ENCODE measurements at places on chromosomes 4 and X.

- no peak for DNase-seq
These were observed 106.1 kb upstream of the HS3ST1 start for GRCh38 chr4:11534623-11535302.

DNA sequence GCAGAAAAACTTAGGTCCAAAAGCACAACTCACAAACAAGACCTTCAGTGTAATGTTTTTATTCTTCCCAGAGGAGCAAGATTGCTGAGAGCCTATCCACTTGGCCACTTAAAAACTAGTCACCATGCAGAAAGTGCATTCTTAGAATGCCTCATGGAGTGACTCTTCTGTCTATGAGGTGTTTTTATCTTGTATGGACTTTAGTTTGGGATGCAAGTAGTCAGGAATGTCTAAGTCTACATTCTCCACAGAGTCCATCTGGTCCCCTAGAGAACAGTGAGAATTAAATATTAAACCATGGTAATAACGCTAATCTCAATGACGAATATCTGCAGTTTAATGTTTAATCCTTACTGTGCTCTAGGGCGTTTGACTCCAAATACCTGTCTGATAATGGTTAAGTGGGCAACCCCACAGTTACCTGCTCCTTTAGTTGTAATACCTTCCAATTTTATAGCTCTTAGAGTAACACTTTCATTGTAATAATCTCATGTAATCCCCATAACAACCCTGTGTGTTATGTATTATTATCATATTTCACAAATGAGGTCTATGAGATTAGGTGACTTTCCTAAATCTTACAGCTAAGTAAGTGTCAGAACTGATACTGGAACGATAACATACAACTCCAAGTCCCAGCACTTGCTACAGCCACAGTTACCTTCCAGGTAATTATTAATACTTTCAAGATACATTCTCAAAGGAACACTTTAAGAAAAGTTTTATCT lies 235.6 kb upstream of the JADE1 start:
- no peak for DNase-seq

DNA sequence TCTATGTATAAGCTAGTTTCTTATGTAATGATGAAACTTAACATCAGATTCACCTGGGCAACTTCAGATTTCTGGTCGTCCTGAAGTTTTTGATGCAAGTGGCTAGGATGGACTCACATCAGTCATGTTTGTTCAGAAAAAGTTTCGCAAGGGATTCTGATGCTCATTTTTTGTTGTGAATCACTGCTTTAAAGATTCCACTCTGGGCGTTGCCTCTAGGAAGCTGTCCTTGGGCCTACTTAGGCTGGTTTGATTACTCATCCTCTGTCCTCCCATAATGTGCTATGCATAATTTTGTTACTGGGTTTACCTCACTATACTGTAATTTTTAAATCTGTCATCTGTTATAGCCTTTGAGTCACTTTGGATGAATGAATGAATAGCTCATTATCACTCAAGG lies 30.8 kb downstream of the HERC3 start:
- DNase-seq = no peak

GRCh38 chr4:15451181-15451865 lies 18.4 kb upstream of the CC2D2A start:
- no peak for DNase-seq

GRCh38 chr4:114911111-114911510 lies 202.3 kb downstream of the NDST4 start:
- no peak for DNase-seq

GRCh38 chrX:132842460-132843238 lies 115.8 kb downstream of the HS6ST2 start:
- no peak for DNase-seq

DNA sequence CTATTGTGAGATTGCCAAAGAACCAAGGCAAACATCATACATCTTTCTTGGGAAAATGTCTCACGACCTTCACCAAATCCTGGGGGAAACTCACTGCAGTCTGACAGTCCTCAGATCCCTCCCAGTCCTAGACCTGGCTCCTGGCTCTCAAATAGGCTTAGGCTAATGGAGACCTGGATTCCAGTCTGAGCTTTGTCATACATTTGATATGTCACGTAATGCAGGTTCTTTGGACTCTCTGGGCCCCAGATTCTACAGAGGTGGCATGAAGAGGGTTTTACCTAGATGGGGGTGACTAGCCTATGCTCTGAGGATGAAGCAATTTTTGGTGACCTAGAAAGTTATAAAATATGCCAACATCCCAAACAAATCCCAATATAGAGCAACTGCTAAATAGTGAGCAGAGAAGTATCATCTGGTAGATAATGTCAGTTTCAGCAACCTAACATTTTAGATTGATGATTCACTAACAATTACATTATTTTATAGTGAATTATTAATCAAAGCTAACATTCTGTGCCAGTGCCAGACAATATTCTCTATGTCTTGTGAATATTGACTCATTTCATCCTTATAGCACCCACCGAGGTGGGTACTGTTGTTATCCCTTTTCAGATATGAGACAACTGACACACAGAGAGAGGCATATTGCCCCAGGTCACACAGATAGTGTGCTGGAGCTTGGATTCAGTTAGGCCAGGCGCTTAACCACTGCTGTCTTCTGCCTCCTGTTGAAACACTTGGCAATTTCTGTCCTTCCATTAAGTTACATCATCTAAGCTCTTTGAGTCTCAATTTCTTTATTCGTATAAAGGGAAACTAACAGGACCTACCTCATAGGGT lies 195.4 kb upstream of the MAMLD1 start:
- no peak for DNase-seq

- no peak for DNase-seq
These were observed 8.9 kb downstream of the BST1 start for GRCh38 chr4:15711762-15712161.

- no peak for DNase-seq
These were observed 235.7 kb upstream of the MAGEB16 start for GRCh38 chrX:35562395-35562794.

- no peak for DNase-seq
These were observed 44.0 kb downstream of the ZNF518B start for GRCh38 chr4:10413177-10413576.

GRCh38 chr4:83217721-83218522 lies 66.7 kb downstream of the COQ2 start:
- DNase-seq = peak; percentile 62

- DNase-seq = no peak
These were observed 1829.0 kb upstream of the PCDH7 start for GRCh38 chr4:28890949-28891775.

GRCh38 chr4:6332669-6333050 lies 63.0 kb downstream of the WFS1 start:
- DNase-seq = no peak

DNA sequence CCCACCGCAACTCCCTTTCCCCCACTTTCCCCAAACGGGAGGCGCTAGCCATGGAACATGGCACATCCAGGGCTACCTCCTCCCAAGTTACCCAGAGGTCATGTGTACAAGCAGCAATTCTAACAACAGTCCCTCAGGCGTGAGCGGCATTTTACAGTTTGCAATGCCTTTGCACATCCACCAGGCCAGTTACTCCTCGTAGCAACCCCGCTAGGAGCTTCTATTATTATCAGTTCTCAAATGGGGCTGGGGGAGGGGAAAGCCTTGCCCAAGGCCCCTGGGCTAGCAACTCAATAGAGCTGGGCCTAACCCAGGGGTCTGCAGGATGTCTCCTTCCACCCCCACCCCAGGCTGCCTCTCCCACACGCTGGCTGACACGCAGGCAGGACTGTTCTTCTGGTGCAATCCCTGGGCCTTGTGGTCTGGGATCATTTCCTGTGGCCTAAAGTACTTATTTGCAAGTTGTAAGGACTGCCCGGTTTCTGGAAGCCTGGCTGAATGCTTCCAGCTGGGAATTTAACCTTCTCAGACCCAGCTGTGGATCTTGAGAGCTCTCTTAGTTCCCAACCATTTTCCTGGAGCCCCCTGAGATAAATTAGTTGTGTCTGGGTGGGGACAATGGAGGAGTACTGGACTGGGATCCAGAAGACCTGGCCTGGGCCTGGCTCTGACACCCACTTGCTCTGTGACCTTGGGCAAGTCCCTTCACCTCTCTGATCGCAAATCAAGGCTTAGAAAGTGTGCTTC lies 27.7 kb downstream of the PJA1 start:
- DNase-seq = no peak

GRCh38 chr4:43251841-43252240 lies 359.3 kb downstream of the GRXCR1 start:
- no peak for DNase-seq

DNA sequence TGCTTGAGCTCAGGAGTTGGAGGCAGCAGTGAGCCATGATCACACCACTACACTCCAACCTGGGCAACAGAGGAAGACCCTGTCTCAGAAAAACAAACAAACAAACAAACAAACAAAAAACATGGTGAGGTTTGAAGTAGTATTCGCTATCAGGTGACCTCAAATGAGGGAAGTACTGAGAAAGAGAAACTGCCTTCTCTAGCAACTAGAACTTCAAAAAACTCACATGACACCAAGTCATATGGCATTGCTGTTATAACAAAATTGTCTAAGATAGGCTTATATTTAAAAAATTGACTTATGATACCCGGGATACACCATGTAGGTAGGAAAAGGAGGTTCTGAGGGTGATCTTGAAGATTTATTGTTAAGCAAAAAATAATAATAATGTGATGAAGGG lies 10.3 kb downstream of the MPP1 start:
- DNase-seq = no peak

GRCh38 chrX:53049127-53049517 lies 533 bp downstream of the GPR173 start:
- no peak for DNase-seq

DNA sequence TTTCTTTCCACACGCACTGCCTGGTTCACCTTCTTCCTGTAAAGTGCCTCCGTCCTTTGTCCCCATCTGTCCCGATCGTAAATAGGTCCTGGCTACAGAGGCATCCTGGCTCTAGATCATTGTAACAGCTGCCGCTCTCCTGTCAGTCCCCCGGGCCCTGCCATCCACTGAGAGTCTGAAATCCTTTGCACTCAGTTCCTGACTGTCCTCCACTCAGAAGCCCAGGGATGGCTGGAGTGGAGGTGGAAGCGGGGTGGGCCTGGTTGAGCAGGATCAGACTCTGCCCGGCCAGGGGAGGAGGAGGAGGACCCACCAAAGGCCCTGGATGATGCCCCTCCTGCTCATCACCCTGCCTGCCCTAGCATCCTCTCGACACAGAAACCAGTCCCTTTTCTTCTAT lies 29.8 kb downstream of the PIGG start:
- DNase-seq = no peak

DNA sequence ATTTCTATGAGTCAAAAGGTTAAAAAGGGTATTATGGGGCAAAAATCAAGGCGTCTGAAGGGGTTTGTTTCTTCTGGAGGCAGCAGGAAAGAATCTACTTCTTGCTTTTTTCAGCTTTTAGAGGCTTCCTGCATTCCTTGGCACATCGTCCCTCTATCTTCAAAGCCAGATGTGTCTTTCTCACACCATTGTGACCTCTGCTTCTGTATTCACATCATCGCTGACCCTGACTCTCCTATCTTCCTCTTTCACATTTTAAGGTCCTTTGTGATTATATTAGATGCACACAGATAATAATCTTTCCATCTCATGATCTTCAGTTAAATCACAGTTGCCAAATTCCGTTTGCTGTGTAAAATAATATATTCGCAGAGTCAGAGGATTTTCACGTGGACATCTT lies 112.7 kb downstream of the PPP4R3C start:
- DNase-seq = no peak
